ENCODE measurements at places on chromosomes 2 and 18.

DNA sequence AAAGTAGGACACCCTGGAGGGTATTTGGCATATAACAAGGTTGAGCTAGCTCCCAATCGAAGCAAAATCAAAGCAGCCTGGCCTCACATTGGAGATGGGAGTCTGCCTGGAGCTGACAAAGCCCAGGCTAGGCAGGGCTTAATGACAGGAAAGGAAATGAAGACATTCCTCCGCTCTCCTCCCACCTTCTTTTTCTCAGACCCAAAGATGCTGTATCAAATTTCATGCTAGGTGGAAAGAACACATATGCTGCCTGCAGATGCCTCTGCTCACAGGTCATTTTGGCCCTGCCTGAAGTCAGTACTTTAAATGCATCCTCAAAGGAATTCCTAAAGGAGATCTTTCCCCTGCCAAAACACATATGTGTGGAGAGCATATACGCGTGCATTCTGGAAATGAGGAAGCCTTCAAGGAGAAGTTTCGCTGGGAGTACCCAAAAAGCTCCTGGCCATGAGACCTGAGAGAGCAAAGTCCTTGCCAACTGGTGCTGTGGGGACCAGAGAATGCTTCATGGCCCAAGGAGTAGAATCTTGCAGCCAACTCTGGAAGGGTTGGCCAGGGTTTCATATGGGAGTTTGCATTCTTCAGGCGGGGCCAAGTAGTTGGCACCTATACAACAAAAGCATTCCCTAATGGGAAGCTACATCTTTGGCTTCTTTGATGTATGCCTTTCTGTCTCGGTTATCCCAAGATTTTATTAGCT, 88.0 kb downstream of the AQP4 start:
- DNase-seq = no peak

GRCh38 chr18:25038261-25038660, 313.7 kb downstream of the ZNF521 start:
- no peak for DNase-seq

GRCh38 chr18:29660777-29661176, 1381.8 kb downstream of the DSC3 start:
- no peak for DNase-seq

DNA sequence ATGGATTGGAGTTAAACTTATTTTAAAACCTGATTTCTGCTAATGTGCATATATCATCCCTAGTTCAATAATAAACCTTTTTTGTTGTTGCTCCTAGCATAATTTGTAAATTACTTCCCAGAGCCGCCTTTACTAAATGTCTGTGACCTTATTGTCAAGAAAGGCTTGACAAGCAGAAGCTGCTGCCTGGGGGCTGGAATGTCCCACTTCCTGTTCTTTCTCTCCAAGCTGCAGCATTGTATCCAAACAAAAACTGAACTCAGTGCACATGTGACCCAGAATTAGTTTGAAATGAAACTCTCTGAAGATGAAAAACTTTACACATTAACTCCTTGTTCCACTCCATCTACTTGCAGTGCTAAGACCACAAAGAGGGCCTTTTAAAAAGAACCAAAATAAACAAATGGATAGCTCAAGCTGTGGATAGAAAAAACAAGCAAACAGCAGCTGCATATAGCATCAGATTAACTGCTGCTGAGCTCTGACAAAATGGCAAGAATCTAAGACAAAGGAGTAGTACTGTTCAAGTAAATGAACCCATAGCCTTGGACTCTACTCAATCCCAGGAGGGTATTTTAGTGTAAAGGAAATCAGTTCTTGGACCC, 99.8 kb upstream of the NEUROD1 start:
- no peak for DNase-seq

DNA sequence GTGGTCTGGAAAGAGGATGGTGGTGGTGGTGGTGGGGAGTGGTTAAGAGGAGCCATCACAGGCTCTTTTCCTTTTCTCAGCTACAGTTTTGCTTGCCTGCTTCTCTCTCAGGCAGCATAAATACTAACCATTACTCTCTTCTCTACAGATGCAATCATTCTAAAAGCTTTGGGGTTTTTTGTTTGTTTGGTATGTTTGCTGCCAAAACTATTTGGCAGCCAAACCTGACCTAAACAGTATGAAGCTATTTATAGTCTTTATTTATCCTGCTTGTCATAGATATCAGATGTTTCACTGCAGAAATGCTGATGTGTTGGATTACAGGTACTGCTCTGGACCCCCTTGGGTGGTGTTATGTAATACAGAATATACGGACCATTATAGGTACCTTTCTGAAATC, 15.3 kb downstream of the SIX3 start:
- no peak for DNase-seq

DNA sequence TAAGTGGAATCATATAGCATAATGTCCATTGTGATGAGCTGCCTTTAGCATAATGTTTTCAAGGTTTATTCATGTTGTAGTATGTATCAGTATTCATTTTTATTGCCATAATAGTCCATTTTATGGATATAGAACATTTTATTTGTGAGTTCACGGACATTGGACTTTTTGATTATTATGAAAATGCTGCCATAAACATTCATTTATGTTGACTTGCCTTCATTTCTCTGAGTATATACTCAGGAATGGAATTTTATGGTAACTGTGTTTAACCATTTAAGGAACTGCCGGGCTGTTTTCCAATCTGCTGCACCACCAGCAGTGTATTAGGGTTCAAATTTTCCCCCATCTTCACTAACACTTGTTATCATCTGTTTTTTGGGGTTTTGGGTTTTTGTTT, 12.2 kb downstream of the CREB1 start:
- no peak for DNase-seq

GRCh38 chr2:142165790-142166189, 35.0 kb upstream of the LRP1B start:
- DNase-seq = peak; percentile 19

- no peak for DNase-seq
Measured at GRCh38 chr2:217953531-217953932, 49.3 kb downstream of the TNS1 start.

- DNase-seq = no peak
Measured at GRCh38 chr2:27152796-27153464, 4.1 kb downstream of the TCF23 start.

DNA sequence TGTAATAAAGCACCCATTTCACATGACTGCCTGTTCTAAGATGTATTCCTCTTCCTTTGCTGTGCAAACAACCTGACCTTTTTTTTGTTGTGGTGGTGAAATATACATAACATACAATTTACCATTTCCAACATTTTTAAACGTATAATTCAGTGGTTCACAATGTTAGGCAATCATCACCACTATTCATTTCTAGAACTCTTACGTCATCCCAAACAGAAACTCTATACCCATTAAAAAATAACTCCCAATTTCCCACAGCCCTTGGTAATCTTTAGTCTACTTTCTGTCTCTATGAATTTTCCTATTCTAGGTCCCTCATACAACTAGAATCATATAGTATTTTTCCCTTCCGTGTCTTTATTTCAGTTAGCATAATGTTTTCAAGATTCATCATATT, 36.7 kb downstream of the RND3 start:
- DNase-seq = no peak

DNA sequence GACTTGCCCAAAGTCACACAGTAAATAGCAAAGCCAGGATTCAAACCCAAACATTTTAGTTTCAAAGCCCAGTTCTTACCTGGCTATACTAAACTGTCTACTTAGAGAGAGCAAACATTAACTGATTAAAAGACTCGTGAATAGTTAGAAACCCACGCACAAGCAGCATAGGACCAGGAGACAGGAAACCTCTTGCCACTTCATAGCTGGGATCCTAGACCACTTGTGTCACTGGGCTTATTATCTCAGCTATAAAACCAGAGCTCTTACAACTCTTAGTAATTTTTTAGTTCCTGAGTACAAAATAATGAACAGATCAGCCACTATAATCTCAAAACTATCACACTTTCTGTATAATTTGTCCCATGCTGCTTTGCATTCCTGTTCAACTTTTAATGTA, 2.4 kb upstream of the AAK1 start:
- no peak for DNase-seq

- DNase-seq = no peak
Measured at GRCh38 chr2:54595999-54596902, 127.2 kb upstream of the EML6 start.

DNA sequence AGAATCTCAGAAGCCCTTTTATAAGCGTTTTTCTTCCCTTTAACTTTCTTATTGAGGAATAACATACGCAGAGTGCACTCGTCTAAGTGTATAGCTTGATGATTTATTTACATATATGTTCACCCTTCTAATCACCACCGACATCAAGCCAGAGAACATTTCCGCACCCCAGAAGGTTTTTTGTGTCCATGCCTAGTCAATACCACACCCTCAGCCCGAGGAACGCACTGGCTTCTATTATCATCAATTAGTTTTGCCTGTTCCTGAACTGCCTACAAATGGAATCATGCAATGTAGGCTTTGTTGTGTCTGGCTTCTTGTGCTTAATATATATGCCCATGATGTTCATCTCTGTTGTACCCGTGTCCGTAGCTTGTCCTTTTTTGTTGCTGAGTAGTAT, 27.7 kb downstream of the SDC1 start:
- no peak for DNase-seq

GRCh38 chr2:206442833-206443734, at the start of gene ADAM23:
ADAM23 (plus strand) TSS chr2:206443532; CDS start chr2:206443867, 335 bp downstream.
- peak; percentile 94 for DNase-seq

GRCh38 chr2:127680706-127681287, 5.5 kb upstream of the LIMS2 start:
- no peak for DNase-seq

Measured in Ammon's horn (tissue), 1 donor.